ENCODE measurements at places on chromosomes 6 and 20. TPM values are rescaled to one million over a fixed set of nuclear protein-coding genes. Genes with fewer than 3 reads are reported as not detected.
A peak's percentile ranks its signal among the peaks of the same experiment; 100 is the strongest.

Gene PTPN1
- 33.6 TPM for total RNA-seq

Gene DLL1
- 16.1 TPM for total RNA-seq

Gene SYS1
- total RNA-seq = 28.8 TPM

Gene CAP2
- 20.7 TPM for total RNA-seq

Gene GLP1R
- 0.36 TPM for total RNA-seq

Gene SLC26A8
- 0.18 TPM for total RNA-seq

Gene ISM1
- 8.4 TPM for total RNA-seq

GRCh38 chr6:579339-579738 lies 77.6 kb downstream of the HUS1B start:
- DNase-seq = no peak

- DNase-seq = peak; percentile 57
Observed at GRCh38 chr6:3259491-3259958, 778 bp downstream of the PSMG4 start.

GRCh38 chr6:56850626-56851025 lies 104.3 kb upstream of the BEND6 start:
- DNase-seq = no peak

- DNase-seq = peak; percentile 43
Observed at GRCh38 chr6:105359419-105360370, 43.2 kb downstream of the PREP start.

GRCh38 chr6:115796829-115797228 lies 263.9 kb downstream of the FRK start:
- DNase-seq = no peak

- DNase-seq = peak; percentile 47
Observed at GRCh38 chr20:23419995-23420901, 1.0 kb downstream of the NAPB start.

DNA sequence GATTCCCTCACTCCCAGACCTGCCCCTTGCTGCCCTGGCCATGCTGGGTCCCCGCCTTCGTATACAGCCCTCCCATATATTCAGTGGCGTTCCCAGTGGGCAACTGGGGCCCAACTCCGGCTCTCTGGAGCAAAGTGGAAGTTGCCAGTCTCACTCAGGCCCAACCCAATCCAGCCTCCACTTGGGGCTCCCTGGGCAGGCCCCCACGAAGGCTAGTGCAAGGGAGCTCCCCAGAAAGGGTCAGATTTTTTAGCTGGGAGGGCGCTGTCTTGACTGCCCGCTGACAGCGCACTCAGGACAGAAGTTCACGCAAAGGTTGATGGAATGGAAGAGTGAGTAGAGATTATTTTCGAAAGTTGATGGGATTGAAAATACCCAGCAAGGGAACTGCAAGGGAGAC lies 5.9 kb downstream of the TP53TG5 start:
- peak; percentile 38 for DNase-seq

- DNase-seq = no peak
Observed at GRCh38 chr20:199996-200395, 10.5 kb upstream of the DEFB128 start.

- no peak for DNase-seq
Observed at GRCh38 chr6:75666592-75666991, 64.9 kb downstream of the SENP6 start.

All from ureter (tissue), 1 donor.